ENCODE measurements at places on chromosomes 7 and 10. TPM values are rescaled to one million over a fixed set of nuclear protein-coding genes. Genes with fewer than 3 reads are reported as not detected.

- H3K4me1 ChIP-seq = no peaks in the 10 kb centered on the region
- no peak for DNase-seq
- H3K27me3 ChIP-seq = no peaks in the 10 kb centered on the region
- H3K4me3 ChIP-seq = no peak overlapping the region
Observed at GRCh38 chr7:126819197-126819484, 433.6 kb downstream of the GRM8 start.

- no peak for DNase-seq
- H3K27me3 ChIP-seq = no peaks in the 10 kb centered on the region
- no peaks in the 10 kb centered on the region for H3K4me1 ChIP-seq
- H3K4me3 ChIP-seq = no peak overlapping the region
- H3K27ac ChIP-seq = no peak overlapping the region
Observed at GRCh38 chr10:62625484-62625883, 179.0 kb upstream of the ADO start.

GRCh38 chr10:29119374-29119773 is 169.5 kb upstream of the LYZL1 start:
- no peaks in the 10 kb centered on the region for H3K36me3 ChIP-seq
- no peak overlapping the region for H3K4me3 ChIP-seq
- no peak overlapping the region for H3K27ac ChIP-seq
- no peaks in the 10 kb centered on the region for H3K27me3 ChIP-seq
- H3K4me1 ChIP-seq = no peaks in the 10 kb centered on the region

GRCh38 chr7:18895456-18895855 is 222.0 kb downstream of the TWIST1 start:
- no peaks in the 10 kb centered on the region for H3K36me3 ChIP-seq
- H3K4me1 ChIP-seq = no peaks in the 10 kb centered on the region

DNA sequence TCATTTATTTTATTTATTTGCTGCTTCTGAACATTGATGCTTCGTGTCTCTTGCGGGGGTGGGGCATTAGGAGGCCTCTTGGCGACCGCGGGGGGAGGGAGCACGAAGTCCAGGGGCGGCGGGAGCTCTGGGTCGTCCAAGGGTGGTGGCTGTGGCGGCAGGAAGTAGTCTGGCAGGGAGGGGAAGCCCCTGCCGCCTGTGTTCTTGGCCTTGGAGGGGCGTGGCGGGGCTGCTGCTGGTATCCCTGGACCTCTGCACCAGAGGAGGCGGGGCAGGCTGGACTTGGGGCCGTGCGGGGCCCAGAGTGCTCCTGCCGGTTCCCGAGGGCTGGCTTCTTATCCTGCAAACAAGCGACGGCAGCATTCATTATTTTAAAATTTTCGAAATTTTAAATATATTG is 70.5 kb upstream of the ABI1 start:
- H3K36me3 ChIP-seq = no peaks in the 10 kb centered on the region
- peaks cover 3% of the 10 kb centered on the region for H3K4me1 ChIP-seq
- no peak overlapping the region for H3K4me3 ChIP-seq
- H3K27ac ChIP-seq = no peak overlapping the region

- H3K27me3 ChIP-seq = no peaks in the 10 kb centered on the region
- peaks cover 4% of the 10 kb centered on the region for H3K4me1 ChIP-seq
- no peaks in the 10 kb centered on the region for H3K36me3 ChIP-seq
Observed at GRCh38 chr10:119608316-119609155, 11.8 kb upstream of the TIAL1 start.

DNA sequence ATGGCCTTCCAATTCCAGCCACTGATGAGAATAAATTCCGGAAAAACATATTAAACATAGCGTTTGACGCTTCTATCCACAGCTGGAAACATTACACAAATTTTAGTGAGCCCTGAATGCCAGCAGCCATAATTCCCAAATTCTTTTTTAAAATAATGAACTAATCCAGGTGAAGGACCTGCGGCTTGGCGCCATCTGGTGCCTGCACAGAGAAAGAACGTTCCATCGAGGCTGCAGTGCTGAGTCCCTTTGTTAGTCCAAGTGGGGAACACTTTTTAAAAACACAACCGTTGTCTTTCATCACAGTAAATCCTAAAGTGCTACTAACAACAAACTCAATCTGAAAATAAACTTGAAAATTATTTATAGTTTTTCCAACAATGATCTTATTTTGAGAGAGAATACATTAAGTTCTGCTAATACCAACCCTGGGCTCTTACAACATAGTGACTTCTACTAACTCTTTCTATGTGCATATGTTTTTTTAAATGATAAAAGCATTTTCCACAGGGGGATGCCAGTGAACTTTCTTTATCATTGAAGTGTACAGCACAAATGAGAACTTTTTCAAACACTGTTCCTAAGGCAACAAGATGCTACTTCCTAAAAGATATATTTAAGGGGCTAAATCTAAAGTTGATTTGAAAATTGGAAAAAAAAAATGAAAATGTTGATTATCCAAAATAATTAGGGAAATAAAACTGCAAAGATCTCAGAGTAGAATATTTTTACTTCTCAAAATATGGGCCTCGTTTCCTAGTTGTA is 166.9 kb upstream of the RNF32 start:
- no peaks in the 10 kb centered on the region for H3K4me1 ChIP-seq
- DNase-seq = peak; percentile 50
- H3K27me3 ChIP-seq = no peaks in the 10 kb centered on the region
- no peaks in the 10 kb centered on the region for H3K36me3 ChIP-seq

The HGF gene
- 8.2 TPM for total RNA-seq

DNA sequence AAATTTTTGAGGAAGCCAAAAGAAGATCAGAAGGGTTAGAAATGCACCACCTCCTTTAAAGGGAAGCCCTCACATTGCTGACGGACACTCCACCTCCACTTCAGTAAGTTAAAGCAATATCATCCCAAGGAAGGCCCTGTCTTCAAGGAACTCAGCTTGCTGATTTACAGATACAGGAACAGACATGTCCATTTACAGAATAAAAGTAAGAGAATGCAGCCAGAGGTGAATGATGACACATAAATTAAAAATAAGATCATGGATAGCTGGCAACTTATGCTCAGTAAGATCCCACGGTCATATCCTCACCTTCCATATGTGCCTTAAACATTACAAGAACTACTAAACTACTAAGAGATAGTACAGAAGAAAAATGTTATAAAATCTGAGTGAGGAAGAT is 20.4 kb downstream of the GRB10 start:
- H3K4me1 ChIP-seq = peaks cover 5% of the 10 kb centered on the region
- no peaks in the 10 kb centered on the region for H3K27me3 ChIP-seq
- no peak overlapping the region for H3K27ac ChIP-seq
- H3K36me3 ChIP-seq = no peaks in the 10 kb centered on the region
- no peak overlapping the region for H3K4me3 ChIP-seq

- peaks cover 35% of the 10 kb centered on the region for H3K36me3 ChIP-seq
- no peaks in the 10 kb centered on the region for H3K27me3 ChIP-seq
- peaks cover 28% of the 10 kb centered on the region for H3K4me1 ChIP-seq
- H3K4me3 ChIP-seq = no peak overlapping the region
Observed at GRCh38 chr7:157272351-157273207, 64.2 kb upstream of the DNAJB6 start.

- no peaks in the 10 kb centered on the region for H3K27me3 ChIP-seq
- H3K27ac ChIP-seq = no peak overlapping the region
- H3K36me3 ChIP-seq = no peaks in the 10 kb centered on the region
Observed at GRCh38 chr7:129434675-129435318, 565 bp downstream of the STRIP2 start.

The FAM25G gene
- total RNA-seq = not detected

The LRCH4 gene
- 120 TPM for total RNA-seq

The CYP26A1 gene
- not detected for total RNA-seq

DNA sequence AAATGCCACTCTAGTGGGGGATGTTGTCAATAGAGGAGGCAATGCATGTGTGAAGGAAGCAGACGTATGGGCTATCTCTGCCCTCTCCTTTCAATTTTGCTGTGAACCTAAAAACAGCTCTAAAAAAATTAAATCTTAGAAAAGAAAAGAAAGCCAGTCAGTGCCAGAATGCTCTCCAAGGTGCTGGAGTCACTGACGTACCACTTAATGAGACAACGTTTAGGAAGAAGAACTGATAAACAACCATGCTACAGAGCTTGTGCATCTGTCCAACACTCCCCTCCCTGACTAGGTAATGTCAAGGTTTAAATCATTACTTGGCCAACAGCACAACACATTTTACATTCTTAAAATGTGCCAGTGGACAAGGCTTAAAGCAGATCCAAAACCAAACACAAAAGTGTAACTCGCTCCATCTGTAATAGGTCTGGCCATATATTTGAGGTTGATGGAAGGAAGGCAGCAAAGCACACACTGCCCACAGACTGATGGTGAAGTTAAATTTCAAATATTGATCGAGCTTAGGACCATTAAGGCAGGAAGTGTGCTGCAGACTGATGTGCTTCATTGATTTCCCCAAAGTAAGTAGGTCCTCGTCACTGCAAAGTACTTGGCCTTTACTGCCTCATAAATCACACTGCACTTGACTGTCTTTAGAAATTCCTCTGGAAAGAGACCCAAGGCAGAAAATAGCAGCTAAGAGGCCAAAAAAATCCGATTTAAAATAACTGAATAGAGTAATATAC is 15.5 kb downstream of the ARMH3 start:
- H3K27me3 ChIP-seq = no peaks in the 10 kb centered on the region
- H3K36me3 ChIP-seq = peaks cover 35% of the 10 kb centered on the region
- H3K27ac ChIP-seq = no peak overlapping the region
- peaks cover 23% of the 10 kb centered on the region for H3K4me1 ChIP-seq
- H3K4me3 ChIP-seq = no peak overlapping the region
- DNase-seq = no peak

DNA sequence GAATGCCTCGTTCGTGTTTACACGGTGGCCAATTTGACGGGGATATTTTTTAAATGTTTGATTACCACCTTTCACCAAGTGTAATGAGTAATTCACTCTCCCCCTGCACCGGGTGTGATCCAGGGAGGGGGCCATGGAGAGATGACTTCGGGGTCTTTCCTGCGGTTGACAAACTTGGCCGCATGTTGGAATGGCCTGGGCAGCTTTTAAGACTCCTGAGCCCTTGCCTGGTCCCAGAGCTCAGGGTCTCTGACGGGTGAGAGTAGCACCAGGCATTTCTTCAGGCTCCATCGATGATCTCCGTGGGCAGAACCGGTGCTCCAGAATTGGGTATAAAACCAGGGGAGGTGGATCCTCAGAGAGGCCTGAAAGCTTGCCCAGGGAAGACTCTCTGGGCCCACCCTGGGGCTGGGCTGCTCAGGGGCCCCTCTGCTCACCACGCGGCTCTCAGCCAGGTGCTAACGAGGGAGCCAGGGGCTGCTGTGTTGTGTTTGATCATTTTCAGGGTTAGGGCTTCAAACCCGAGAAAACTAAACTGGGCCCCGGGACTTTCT is 882 bp downstream of the ZNF282 start:
- peak overlapping the region; percentile 74 for H3K4me3 ChIP-seq
- peak overlapping the region; percentile 93 for H3K27ac ChIP-seq
- H3K4me1 ChIP-seq = peaks cover 21% of the 10 kb centered on the region
- H3K36me3 ChIP-seq = peaks cover 31% of the 10 kb centered on the region
- H3K27me3 ChIP-seq = no peaks in the 10 kb centered on the region
- DNase-seq = no peak

DNA sequence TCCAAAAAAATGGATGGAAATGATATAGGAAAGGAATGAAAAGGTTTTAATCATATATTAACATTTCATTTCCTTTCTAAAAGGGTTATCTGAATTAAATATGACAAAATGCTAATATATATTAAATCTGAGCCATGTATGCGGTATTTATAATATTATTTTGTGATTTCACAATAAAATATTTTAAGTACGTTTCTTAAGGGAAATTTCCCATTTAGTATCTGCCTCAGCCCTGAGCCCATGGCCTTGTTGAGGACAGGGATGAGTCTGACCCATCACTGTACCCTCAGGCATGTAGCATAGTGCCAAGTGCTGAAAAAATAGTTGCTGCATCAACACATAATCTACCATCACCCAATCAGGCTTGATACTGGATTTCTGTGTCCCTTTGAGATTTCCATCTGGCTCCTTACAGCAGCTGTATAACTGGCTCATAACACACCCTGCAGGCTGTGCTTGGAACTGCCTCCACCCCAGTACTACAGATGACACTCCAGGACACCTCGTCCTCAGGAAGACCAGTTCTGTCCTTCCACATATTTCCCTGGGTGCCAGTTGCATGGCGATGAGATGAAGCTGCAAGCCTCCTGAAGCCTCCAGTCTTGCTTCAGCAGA is 59.4 kb upstream of the ASAH2 start:
- no peak overlapping the region for H3K4me3 ChIP-seq
- DNase-seq = no peak
- H3K4me1 ChIP-seq = no peaks in the 10 kb centered on the region
- no peak overlapping the region for H3K27ac ChIP-seq

The UBTD1 gene
- total RNA-seq = 72.0 TPM

DNA sequence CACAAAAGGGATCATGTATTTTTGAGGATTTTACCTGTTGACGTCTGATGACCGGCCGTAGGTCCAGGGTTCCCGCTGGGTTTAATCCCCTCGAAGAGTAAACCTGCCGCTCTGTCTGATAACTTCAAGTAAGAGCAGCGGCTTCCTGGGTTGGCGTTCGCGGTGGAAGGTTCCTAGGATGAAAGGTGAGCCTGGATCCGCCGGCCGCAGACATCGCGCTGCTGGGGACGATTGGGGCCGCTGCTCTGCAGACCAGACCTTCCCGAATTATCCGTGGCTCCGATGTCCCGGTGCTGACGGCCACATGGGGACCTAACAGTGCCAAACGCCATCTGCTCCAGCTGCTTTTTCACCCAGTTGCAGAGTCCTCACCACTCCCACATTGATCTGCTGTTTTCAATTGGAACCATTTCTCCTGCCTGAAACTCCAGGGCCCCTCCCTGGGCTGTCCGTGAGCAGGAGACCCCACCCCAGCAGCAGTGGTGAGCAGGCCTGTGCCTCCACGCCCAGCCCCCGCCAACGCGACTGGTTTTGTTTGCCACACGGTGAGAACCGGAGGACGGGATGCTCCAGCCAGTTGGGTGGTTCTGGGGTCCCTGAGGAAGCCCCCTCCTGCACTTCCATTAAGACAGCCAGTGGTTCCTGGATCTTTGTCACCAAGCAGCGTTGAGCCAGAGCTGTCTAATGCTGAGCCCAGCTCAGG is 12.2 kb upstream of the AP5Z1 start:
- no peak overlapping the region for H3K4me3 ChIP-seq
- H3K36me3 ChIP-seq = peaks cover 56% of the 10 kb centered on the region
- H3K27ac ChIP-seq = no peak overlapping the region
- no peaks in the 10 kb centered on the region for H3K27me3 ChIP-seq

- no peaks in the 10 kb centered on the region for H3K36me3 ChIP-seq
- no peak for DNase-seq
- H3K4me1 ChIP-seq = peaks cover 6% of the 10 kb centered on the region
- no peak overlapping the region for H3K27ac ChIP-seq
- no peak overlapping the region for H3K4me3 ChIP-seq
Observed at GRCh38 chr10:74289188-74289587, 138.2 kb downstream of the ADK start.

The TUBAL3 gene
- total RNA-seq = not detected

GRCh38 chr7:4144172-4144701 is 537.9 kb upstream of the FOXK1 start:
- H3K4me3 ChIP-seq = no peak overlapping the region
- H3K36me3 ChIP-seq = no peaks in the 10 kb centered on the region
- no peak for DNase-seq
- H3K27ac ChIP-seq = no peak overlapping the region
- H3K27me3 ChIP-seq = no peaks in the 10 kb centered on the region

DNA sequence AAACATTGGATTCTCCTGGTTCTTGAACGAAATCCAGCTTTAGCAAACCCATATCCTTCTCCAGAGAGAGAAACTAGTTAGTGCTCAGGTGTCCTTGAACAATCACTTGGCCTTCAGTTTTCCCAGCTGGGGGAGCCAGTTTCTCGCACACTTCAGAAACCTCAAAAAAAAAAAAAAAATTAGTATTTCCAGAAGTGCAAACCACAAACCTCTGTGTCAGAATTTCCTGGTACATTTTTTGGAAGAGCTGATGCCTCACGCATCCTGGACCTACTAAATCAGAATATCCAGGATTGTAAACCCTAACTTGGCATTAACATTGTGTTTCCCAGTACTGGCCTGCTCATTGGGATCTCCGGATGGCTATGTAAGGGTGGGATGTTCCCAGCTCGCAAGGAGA is 143.4 kb upstream of the EGR2 start:
- H3K27me3 ChIP-seq = no peaks in the 10 kb centered on the region
- no peak overlapping the region for H3K4me3 ChIP-seq
- H3K4me1 ChIP-seq = no peaks in the 10 kb centered on the region

The CC2D2B gene
- 3.3 TPM for total RNA-seq
